ENCODE measurements at places on chromosomes 12 and 14.

GRCh38 chr14:79708426-79709388 is 502.6 kb downstream of the DIO2 start:
- no peak overlapping the region for H3K4me3 ChIP-seq

GRCh38 chr12:9760699-9761418 is at the start of gene CD69:
Gene CD69 (minus strand): TSS chr12:9760901. CDS start chr12:9760820, 81 bp downstream.
- peak within 1 kb of the TSS; percentile 2 for H3K4me3 ChIP-seq
- no peaks in the 10 kb centered on the region for H3K36me3 ChIP-seq

- no peak overlapping the region for H3K4me3 ChIP-seq
- H3K27me3 ChIP-seq, result no peaks in the 10 kb centered on the region
- H3K36me3 ChIP-seq, result no peaks in the 10 kb centered on the region
These were observed 5.0 kb upstream of the PABPN1 start for GRCh38 chr14:23316300-23316699.

DNA sequence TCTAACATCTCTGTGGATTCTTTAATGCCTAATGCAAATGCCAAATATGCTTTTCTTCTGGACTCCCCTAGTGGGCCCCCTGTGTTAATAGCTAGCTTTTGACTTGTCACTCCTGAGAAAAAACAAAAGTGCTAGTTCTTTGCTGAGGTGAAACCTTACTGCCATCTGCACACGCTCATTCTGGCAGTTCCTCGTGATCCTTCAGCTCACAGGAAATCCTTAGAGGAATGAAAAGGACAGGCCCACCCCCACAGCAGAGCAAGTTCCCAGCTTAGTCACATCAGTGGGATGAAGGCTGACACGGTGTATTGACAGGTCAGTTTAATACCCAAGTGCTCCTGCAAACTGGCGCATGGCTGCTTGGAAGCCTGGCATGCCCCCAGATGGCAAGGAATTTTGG is 165.1 kb upstream of the ATP2B1 start:
- H3K4me1 ChIP-seq, result no peaks in the 10 kb centered on the region
- no peaks in the 10 kb centered on the region for H3K27me3 ChIP-seq
- H3K4me3 ChIP-seq, result no peak overlapping the region

All from pancreas (tissue), 10 donors.